Posterior vena cava (tissue), 2 donors: ENCODE measurements at places on chromosomes 6 and 20. TPM values are rescaled to one million over a fixed set of nuclear protein-coding genes. Genes with fewer than 3 reads are reported as not detected.

The PROKR2 gene
- total RNA-seq = not detected

The WFDC13 gene
- total RNA-seq = not detected

The CRIP3 gene
- 1.00 TPM for total RNA-seq

The MDFI gene
- total RNA-seq = 6.5 TPM

The HEY2 gene
- total RNA-seq = 9.2 TPM

The ADGRF5 gene
- total RNA-seq = 37.4 TPM

The TGM3 gene
- total RNA-seq = not detected

The EPHA7 gene
- 0.24 TPM for total RNA-seq

The TMEM170B gene
- total RNA-seq = 9.5 TPM

The UBD gene
- 0.24 TPM for total RNA-seq

The FAM83C gene
- total RNA-seq = not detected

The MUCL3 gene
- total RNA-seq = not detected

The TCF15 gene
- total RNA-seq = 2.2 TPM

The MCHR2 gene
- total RNA-seq = not detected

The TMEM200A gene
- 10.3 TPM for total RNA-seq

The MYLK2 gene
- not detected for total RNA-seq

The PCNA gene
- 30.3 TPM for total RNA-seq

The TAGAP gene
- 2.3 TPM for total RNA-seq

The PBOV1 gene
- not detected for total RNA-seq

The DLK2 gene
- total RNA-seq = 0.14 TPM

The PTCHD4 gene
- total RNA-seq = 1.6 TPM

The HLA-DPA1 gene
- total RNA-seq = 84.9 TPM

The POU5F1 gene
- total RNA-seq = not detected

The SLC35D3 gene
- total RNA-seq = not detected

The SYCP2L gene
- 0.71 TPM for total RNA-seq

The BRPF3 gene
- total RNA-seq = 16.2 TPM

The TPMT gene
- 11.8 TPM for total RNA-seq

The KIF25 gene
- total RNA-seq = not detected

The COL10A1 gene
- total RNA-seq = not detected

The UNC5CL gene
- total RNA-seq = 0.42 TPM

The CST4 gene
- total RNA-seq = not detected

The CBLN4 gene
- 0.14 TPM for total RNA-seq

The LY6G6F gene
- not detected for total RNA-seq

The SPEF1 gene
- total RNA-seq = not detected

The POU3F2 gene
- total RNA-seq = not detected

The GPR63 gene
- total RNA-seq = 0.56 TPM

The MICB gene
- 2.9 TPM for total RNA-seq

The ZBTB9 gene
- 3.9 TPM for total RNA-seq

The EYS gene
- total RNA-seq = not detected

The GABRR1 gene
- 0.29 TPM for total RNA-seq

The RNF182 gene
- 0.37 TPM for total RNA-seq
